ENCODE measurements at places on chromosomes 3 and 15.

DNA sequence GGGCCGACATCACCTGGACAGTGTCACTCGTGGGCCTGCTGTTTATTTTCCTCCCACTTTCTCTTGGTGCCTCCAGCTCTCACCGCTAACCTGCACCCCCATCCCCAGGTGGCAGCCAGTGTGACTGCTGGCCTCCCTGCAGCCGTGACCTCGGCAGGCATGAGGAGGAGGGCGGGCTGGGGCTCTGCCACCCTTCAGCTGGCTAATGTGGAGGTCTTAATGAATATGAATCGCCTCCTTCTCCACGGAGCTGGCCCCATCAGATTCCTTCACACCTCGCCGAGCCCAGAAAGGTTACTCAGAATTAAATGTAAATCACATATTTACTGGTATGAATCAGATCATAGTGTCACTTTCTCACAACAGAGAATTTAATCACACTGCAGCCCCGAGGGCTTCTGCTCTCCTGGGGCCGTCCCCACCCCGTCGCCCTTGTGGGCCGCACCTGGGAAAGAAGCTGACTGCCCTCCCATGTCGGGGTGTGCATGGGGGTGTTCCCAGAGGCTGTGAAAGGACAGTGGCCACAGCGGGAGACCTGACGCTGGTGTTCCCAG is 171.1 kb upstream of the TLE3 start:
- DNase-seq: no peak

DNA sequence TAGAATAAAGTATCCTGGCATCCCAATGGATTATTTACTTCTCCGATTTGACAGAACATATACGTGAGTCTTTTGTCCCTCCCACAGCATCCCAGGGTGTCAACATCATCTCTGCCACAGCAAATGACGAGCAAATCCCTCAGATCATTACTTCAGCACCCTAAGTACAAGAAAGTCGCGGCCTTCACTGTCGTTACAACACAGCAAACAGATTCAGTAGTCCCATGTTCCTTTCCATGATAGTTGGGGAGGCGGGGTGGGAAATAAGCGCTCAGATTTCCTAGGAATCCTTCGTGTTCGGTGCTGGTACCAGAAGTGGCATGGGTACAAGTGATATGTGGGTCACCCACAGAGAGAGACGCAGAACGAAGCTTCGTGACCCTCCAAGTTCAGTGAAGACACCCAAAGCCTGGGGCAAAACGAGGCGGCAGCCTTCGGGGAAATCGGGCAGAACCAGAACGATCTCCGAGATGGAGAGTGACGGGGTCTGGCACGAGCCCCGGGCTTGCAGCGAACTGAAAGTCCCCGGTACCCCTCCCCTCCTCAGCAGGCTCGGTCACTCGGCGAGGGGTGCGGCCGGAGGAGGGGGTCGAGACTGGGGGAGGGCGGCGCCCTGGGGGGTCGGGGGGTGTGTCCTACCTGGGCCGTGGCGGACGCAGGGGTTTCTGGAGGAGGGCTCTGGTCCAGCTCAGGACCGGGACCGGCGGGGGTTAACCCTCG is 619 bp downstream of the TTBK2 start:
- DNase-seq: peak; percentile 1

DNA sequence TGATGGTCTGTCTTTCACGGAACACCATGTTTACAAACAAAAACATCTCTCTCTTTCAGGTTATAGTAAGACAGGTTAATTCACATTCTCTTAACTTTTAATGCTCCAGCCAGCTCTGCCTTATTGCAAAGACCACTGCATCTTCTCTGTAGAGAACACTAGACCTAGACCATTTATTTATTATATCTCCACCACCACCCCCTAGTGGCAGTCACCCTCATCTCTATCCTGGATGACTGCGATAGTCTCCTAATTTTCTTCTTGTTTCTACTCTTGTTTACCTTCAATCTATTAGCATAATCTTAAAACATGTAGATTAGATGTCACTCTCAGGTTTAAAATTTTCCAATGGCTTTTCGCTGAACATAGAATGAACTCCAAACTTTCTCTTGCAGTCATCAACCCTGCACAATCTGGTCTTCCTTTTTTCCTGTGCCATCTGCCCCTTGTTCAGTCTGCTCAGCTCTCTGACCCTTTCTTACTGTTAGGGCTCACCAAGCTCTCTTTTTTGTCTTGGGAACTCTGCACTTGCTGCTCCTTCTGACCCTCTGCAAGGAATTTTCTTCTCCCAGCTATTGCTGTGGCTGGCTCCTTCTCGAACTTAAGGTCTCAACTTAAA is 155.6 kb downstream of the SQOR start:
- DNase-seq: peak; percentile 12

- no peak for DNase-seq
Observed at GRCh38 chr3:127307916-127308315, 20.1 kb upstream of the PRR20G start.

- DNase-seq: no peak
Observed at GRCh38 chr3:32814361-32814760, 3.4 kb upstream of the TRIM71 start.

GRCh38 chr15:65902373-65902772 is 33.1 kb downstream of the RAB11A start:
- no peak for DNase-seq

- DNase-seq: no peak
Observed at GRCh38 chr3:49171775-49172500, 540 bp downstream of the KLHDC8B start.

DNA sequence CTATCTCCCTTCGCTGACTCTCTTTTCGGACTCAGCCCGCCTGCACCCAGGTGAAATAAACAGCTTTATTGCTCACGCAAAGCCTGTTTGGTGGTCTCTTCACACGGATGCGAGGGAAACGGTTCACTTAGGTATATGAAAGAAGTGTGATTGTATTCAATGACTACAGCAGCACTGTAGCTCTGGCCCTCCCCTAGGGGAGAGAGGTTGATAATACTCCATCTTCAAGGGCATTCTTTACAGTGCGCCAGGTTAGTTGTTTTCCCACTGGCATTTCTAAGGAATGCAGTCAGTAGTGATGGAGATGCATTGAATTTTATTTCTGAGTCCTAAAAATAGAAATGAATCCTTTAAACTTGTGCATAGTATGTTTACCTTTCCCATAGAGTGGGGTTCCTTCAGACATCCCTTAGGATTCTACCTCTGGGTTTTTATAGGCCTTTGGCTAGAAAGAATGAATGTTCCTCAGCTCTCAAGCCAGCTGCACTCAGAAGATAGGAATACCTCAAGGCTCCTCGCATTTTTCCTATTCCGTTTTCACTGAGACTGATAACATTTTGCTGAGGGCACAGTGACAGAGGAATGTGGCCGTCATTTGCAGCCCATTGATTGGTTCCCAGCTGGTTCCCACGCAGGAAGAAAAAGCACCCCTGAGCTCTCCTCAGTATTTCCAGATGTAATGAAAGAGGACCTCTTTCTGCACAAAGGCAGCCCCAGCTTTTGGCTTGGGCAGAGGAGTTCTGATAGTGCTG is 131.8 kb upstream of the C2CD4B start:
- DNase-seq: no peak

DNA sequence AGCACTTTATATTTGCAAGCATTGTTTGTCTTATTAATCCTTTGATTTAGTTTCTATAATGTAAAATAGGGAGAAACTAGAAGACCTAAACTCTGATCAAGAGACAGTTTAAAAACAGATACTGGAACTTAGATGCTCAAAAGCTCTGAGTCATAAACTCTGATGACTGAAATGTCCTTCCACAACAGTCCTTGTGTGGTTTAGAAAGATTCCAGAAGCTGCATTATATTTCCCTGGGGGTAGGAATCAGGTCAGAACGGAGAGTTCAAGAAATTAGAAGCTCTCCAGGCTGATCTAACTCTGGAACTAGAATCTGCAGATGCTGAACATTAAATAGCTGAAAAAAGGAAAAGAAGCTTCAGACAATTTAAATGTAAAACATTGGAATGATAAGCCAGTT is 18.3 kb upstream of the ONECUT1 start:
- DNase-seq: no peak

DNA sequence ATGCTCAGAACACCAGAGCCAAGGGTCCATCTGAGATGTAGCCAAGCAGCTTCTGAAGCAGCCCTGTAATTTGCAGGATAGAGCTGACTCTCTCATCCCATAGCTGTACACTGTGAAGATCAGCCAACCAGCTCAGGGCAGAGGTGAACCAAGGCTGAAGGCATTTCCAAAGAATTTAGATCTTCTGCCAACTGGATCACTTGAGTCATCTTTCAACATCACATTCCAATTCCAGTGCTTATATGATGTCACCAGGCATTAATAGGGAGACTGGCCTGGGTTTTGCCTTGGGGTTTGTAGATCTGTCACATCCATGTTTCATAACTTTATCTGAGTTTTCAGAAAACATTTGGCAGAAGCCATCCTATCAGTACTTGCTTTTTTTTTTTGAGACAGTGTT is 98.2 kb downstream of the NR2F2 start:
- no peak for DNase-seq

GRCh38 chr3:33211444-33211843 is 7.2 kb downstream of the SUSD5 start:
- no peak for DNase-seq

DNA sequence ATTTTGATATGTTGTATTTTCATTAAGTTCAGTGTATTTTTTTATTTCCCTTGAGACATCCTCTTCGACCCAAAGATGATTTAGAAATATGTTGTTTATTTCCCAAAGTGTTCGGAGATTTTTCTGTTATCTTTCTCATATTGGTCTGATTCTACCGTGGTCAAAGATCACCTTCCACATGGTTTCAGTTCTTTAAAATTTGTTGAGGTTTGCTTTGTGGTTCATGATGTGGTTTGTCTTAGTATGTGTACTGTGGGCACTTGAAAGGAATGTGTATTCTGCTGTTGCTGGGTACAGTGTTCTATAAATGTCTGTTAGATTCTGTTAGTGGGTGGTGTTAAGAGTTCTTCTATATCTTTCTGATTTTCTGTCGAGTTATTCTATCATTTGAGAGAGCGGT is 103.4 kb upstream of the FHIT start:
- no peak for DNase-seq

DNA sequence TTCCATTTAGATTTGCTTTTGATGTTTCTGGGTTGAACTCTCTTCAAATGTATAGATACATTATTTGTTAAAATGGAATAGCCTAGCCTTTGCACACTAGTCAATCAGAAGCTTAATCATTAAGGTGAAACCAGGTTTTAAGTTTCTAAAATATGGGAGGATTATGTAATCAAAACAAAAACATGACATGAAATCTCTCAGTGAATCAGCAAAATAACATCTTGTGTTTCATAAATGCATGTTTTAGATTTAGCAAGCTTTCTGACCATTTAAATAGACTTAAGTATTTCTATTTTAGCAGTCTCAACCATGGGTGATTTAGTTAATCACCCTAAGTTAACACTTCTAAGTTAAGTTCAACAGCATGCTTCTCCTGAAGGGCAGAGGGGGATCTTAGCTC is 11.3 kb downstream of the GTF2E1 start:
- DNase-seq: no peak

GRCh38 chr15:77759896-77760592 is 127.3 kb upstream of the LINGO1 start:
- DNase-seq: no peak

DNA sequence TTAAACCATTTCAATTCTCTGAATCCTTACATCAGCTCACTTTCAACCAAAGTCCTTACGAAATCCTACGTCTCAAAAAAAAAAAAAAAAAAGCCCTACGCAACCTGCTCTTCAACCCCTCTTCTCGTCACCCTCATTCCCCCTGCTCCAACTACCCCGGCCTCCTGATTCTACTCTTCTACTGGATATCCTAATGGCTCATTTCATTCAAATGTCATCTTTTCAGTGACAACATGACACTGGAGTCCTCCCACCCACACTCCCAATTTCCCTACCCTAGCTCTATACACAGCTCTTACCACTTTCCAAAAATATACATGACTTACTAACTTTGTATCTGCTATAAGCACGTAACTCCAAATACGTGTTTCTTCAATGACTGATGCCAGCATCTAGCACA is 11.5 kb downstream of the UBP1 start:
- DNase-seq: no peak

- DNase-seq: no peak
Observed at GRCh38 chr15:25469377-25469776, 30.6 kb upstream of the UBE3A start.

- no peak for DNase-seq
Observed at GRCh38 chr3:168066882-168067281, 28.8 kb downstream of the GOLIM4 start.

DNA sequence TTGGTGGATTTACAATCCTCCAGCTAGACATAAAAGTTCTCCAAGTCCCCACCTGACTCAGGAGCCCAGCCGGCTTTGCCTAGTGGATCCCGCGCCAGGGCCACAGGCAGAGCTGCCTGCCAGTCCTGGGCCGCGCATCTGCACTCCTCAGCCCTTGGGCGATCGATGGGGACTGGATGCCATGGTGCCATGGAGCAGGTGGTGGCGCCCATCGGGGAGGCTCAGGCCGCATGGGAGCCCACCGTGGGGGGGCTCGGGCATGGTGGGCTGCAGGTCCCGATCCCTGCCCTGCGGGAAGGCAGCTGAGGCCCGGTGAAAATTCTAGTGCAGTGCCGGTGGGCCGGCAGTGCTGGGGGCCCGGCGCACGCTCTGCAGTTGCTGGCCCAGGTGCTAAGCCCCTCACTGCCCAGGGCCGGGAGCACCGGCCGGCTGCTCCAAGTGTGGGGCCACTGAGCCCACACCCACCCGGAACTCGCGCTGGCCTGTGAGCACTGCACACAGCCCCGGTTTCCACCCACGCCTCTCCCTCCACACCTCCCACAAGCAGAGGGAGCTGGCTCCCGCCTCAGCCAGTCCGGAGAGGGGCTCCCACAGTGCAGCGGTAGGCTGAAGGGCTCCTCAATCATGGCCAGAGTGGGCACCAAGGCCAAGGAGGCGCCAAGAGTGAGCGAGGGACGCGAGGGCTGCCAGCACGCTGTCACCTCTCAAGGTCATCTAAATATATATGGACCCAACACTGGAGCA is 38.8 kb upstream of the IGSF11 start:
- DNase-seq: no peak

DNA sequence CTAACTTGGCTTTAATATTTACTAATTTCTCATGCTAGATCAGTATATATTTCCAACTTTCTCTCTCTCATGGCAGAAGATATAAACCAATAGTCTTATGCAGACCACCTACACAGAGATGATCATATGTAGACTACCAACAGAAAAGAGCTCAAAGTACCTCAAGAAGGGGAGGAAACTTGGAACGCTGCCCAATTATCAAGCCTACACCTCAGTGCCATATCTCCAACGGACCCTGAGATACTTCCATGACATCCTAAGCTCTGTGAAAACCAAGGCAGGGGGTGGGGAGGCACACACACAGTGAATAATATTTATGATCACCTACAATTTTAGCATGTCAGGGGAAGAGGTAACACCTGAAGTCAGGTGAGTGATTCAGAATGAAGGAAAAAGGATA is 100.6 kb downstream of the STAG1 start:
- no peak for DNase-seq

DNA sequence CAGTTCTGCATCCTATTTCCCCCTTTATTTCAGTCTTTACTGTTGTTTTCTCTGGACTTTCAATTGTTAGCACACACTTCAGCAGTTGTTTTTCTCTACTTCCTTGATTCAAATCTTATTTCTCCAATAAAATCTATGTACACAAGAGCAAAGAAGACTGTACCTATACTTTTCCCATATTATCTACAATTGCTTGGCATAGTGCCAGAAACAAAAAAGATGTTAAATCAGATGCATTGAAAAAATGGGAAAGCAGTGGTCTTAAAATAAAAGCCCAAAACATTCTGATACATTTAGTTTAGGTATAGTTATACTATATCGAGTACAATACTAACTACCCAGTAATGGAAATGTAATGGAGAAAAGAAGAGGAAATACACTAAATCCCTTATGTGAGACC is 265.1 kb downstream of the UBE2E2 start:
- no peak for DNase-seq

GRCh38 chr3:14523792-14524191 is 16.4 kb downstream of the GRIP2 start:
- no peak for DNase-seq

All from NCI-H748 treated with DMSO at 0.1 percent for 48 hours (cell line).